ENCODE measurements at places on chromosomes 2 and 18.

DNA sequence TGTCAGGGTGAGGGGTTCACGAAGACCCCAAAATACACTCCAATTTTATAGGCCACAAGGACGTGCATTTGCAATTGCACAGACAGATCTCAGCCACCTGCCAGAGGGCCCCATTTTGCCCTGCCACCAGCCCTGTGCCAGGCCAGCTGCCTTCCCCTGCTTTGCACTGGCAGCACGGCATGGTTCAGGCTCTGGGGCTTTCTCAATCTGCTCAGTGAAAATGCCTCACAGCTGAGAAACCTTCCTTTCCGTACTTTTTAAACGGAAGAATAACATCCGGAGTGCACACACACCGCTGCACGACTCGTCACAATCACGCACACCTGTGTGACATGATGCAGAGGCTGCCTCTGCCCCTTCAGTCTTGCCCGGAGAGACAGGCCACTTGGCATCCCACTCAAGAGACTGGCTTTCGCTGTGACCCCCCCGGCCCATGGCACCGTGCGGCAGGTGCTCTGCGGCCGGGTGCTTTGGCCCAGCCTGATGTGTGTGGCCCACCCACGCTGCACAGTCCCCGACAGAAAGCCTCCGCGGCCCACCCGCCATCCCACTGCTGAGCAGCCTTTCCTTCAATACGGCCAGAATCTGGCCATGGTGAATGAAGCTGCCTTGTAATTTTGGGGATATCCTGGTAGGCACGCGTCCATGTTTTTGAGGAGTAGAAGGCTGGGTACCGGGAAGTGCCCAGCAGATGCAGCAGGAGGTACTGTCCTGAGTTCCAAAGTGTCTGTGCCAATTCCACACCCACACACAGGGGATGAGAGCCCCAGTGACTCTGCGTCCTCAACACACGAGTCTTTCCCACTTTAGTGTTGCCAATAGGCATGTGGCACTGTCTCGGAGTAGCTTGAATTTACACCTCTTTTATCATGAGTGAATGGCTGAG is 88.8 kb downstream of the USP40 start:
- no peak for DNase-seq

DNA sequence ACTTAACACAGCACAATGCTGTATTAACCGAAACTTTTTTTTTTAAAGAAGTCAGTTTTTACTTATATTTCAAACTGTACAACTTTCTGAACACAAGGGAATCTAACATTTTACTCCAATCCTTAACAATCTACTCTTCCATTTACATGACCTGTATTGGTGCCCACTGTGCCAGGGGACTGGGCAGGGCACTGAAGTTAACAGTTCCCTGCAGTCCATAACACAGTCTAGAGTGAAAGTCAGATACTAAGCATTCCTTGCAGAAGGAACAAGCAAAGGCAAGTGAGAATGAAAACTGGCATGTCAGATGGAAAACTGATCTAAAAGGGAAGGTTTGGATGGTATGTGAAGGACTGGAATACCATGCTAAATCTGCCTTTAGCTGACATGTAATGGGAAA is 29.8 kb downstream of the SUCLG1 start:
- no peak for DNase-seq

- peak; percentile 23 for DNase-seq
These were observed 603.3 kb upstream of the POU3F3 start for GRCh38 chr2:104250635-104251034.

DNA sequence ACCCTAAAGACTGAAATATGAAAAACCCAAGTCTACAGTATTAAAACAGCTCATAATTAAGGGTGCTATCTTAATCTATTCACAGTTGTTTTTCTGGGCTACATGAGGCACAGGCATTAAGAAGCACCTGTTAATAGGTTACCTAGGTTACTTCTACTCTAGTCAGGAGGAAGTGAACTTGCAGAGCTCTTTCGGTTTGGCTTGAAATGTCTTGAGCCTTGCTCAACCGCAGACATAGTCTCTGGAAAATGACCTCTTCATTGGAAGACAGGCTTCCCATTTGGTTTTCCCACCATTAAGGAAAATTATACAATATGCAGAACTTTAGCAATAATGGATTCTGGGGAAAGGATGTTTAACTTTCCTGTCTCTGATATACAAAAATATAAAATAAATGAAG is 142.3 kb upstream of the KCNJ3 start:
- DNase-seq, result peak; percentile 56

Measured in renal cortical epithelial cell (primary cell).